ENCODE measurements at places on chromosomes 3 and 15.

GRCh38 chr3:65953301-65953812, 85.4 kb downstream of the MAGI1 start:
- DNase-seq: no peak

GRCh38 chr3:105356396-105356795, 10.3 kb upstream of the ALCAM start:
- no peak for DNase-seq

DNA sequence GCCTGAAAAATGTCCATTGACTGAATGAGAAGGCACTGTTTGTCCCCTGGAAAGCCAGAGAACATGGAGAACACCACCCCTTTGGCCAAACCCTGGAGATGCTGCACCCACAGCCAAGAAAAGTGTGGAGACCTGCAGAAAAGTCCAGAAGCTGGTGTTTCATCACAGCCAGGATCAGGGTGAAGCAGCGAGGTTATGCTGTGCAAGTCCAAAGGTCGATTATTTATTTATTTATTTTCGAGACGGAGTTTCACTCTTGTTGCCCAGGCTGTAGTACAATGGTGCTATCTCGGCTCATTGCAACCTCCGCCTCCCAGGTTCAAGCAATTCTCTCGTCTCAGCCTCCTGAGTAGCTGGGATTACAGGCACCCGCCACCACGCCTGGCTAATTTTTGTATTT, 5.5 kb upstream of the CTSH start:
- DNase-seq: no peak

DNA sequence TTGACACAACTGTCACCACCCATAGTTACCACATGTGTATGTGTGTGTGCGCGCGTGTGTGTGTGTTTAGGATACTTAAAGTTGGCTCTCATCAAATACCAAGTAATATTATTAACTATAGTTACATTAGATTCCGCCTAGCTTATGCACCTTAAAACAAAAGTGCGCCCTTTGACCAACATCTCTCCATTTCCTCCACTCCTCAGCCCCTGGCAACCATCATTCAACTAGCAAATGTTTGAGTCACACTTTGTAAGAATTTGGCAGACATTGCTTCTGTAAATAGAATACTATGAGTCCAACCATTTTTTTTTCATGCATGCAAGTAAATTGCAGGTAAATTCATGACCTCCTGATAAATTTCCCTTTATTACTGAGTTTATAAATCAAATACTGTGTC, 169.3 kb downstream of the GBE1 start:
- DNase-seq: no peak

GRCh38 chr3:2558796-2559195, 460.1 kb downstream of the CNTN4 start:
- no peak for DNase-seq

DNA sequence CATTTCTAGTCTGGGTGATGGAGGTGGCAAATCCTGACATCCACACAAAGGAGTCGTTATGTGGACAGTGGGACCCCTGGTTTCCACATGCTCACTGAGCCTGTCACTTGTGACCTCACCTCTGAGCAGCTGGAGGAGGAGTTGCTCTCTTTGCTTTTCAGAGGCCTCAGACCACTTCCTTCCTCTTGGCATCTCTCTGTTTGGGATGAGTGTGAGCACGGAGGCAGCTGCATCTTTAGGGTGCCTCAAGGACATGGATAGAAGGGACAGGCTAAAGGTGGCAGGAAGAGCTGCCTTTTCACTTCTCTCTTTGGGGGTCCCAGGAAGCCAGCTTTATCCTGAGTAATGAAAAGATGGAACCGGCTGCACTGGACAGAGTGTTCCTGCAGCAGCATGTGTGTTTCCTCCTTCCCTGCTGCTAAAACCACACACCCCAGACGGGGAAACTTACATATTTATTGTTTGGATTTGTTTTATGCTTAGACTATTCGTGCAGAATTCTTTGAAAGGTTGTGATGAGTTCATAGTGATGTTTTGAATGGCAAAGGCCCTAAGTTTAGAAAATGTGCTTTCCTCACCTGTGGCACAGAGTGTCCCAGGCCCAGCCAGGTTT, 31.8 kb downstream of the GPR171 start:
- no peak for DNase-seq

- DNase-seq: no peak
Measured at GRCh38 chr3:139774560-139775302, 97.0 kb upstream of the NMNAT3 start.

- DNase-seq: no peak
Measured at GRCh38 chr3:94615275-94616065, 552.6 kb downstream of the NSUN3 start.

GRCh38 chr15:48556159-48556897, 89.2 kb downstream of the FBN1 start:
- DNase-seq: no peak

DNA sequence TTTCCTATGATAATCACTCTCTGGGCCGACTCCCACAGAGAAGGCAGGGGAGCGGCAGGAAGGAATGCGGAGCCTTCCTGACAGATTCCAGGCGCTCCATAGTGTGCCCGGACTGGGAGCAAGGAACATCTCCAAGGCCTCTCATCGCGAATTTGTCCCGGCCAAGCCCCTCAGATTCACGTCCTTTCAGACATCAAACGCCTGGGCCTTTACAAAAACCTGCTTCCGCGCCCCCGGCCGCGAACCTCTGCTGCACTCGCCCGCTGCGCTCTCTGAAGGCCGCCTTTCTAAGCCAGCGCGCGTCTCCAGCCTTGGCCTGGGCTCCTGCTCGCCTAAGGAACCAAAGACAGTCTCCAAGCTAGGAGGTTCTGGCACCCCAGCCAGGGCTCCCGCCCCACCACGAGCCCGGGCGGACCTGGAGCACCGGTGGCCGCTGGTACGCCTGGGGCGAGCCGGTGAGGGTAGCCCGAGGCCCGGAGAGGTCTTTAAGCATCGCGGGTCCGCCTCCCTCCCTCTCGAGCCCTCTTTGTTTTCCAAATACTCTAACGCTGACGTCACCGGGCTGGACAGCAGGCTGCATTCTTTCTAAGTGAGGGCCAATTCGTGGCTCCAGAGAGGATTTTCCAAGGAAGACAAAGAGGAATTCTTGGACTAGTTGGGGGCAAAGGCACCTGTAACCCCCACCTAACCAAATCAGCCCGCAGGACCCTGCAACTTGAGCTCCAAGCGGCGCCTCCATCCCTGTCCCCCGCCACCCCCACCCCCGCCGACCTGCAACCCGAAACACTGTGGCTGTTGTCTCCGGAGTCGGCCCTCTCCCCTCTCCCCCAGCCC, 759 bp downstream of the AMOTL2 start:
- no peak for DNase-seq

GRCh38 chr3:118683636-118684035, 351.0 kb downstream of the IGSF11 start:
- DNase-seq: no peak

DNA sequence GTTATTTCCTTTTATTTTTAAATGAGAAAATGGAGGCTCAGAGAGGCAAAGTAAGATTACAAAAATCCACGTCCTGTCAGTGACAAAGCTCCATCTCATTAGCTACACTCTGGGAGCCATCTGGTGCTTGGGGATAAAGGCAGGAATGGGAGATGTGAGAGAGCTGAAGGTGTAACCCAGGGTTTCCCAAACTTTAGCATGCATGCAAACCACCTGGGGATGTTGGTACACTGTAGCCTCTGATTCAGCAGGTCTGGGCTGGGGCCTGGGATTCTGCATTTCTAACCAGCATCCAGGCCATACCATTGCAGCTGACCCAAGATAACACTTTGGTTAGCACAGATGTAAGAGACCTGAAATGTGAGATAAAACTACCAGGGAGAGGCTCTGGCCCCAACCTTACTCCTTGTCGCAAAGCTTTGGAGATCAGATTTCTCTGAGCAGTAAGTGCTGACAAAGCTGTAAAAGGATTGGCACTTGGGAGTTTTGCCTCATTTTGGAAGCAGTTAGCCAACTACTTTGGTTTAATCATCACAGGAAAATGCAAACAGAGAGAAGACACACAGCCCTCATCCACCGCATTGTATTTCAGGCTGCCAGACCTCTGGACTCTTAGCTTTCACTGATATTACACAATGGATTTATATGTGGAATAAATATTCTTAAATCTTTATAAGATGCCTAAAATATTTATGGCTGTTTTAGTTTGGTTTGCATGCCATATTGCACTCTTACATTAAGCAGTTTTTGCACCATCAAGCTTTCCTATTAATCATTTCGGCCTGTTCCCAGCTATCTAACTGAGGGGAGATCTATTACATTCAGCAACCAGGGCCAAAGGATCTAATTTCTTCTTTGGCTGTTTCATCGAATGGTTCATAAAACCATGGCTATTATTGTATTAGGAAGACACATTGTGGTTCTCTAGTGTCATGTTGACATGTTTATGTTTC, 263.0 kb downstream of the EBLN2 start:
- DNase-seq: no peak

GRCh38 chr15:99631255-99631654, 65.5 kb downstream of the MEF2A start:
- no peak for DNase-seq

DNA sequence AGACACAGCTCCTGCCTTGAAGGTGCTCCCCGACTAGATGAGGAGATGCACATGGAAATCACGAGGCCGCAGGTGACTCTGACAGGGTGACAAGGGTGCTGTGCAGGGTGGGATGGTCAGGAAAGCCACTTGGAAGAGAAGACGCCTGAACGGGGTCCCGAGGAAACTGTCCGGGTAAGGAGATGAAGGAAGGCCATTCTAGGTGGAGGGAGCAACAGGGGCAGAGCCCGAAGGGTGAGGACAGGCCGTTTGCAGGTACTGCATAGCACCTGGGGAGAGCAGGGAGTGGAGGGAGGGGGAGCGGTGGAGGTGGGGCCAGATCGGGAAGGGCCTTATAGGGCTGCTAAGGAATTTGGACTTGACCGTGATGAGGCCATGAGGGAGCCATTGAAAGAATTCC, 105.6 kb upstream of the DLG1 start:
- DNase-seq: no peak

DNA sequence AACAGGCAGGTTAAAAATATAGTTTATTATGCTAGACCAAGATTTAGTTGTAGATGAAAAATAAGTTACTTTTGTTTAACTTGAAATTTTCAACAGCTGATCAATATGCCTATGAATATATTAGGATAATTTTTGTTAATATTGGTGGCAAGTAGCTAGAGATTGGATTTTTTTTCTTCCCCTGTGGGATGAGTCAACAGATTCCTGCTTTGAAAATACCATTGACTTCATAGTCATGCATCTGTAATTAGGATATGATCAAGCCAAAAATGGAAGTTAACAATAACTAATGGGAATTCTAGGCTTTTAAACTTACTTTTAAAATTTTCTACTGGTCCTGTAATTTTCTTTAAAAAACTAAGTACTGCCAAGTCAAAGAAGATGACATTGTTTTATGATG, 211.7 kb downstream of the ZIC1 start:
- no peak for DNase-seq

- DNase-seq: no peak
Measured at GRCh38 chr3:17195192-17195611, 310.4 kb downstream of the PLCL2 start.

GRCh38 chr3:30448450-30449289, 157.7 kb upstream of the TGFBR2 start:
- no peak for DNase-seq

DNA sequence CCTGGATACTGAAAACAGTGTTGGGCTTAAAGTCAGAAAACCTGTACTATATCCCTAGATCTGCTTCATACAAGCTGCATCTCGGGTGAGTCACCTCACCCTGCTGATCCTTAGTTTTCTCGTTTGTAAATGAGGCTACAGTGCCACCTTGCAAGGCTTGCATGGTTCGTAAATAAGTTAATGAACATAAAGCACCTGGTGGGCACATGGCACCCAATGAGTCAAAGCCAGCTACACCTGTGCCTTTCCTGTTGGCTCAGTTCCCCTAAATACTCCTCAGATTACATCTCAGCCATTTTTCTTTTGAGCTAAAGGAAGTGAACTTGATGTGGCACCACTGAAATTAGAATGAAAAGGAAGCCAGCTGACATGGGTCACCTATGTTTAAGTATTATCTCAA, 26.5 kb downstream of the RTP1 start:
- DNase-seq: no peak

DNA sequence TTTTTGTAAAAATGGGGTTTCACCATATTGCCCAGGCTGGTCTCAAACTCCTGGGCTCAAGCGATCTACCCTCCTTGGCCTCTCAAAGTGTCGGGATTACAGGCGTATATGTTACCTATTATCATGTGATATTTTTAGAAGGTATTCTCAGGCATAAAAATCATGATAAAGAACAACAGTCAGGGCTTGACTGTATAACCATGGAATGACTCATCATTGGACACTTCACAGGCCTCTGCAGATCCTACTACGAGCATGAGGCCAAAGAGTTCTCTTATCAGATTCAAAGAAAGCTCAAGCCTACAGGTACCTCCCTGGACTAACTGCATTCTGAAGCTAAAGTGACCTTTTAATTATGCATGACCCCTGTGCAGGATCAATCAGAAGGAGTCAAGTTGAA, 91.7 kb upstream of the PRICKLE2 start:
- no peak for DNase-seq

GRCh38 chr15:101255615-101256241, 3.9 kb upstream of the CHSY1 start:
- no peak for DNase-seq

DNA sequence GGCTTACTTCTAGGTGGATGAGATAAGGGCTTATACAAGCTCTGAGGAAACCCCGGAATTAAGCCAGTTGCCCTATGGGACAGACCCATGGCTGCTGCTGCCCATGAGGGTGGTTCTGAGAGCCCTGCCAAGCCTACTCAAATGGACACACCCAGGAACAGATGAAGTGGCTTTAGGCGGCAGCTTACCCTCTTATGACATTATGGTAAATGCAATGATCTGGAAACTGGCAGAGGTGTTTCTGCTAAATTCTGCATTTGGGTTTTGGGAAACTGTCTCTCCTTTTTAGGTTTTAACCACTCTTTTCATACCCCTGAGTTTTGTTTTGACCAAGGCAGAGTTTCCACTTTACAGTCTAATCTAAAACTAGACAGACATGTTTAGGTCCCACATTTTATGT, 9.0 kb upstream of the ZBED2 start:
- no peak for DNase-seq

DNA sequence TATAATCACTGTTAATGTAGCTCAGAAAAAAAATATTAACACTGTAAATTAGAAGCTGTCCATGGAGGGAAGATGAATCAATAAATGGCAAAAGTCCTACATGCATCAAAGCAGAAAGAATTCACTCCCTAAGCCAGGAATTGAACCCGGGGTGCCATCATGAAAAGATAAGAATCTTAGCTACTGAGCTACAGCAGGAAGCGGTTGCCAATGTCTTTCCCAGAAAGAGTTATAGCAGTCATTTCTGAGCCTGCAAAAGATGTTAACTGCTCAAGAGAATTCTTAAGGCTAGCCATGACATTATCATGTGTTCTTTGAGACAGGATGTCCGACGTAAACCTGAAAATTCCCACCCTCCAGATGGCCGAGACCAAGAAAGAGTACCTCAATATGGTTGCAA, 47.4 kb upstream of the MKRN3 start:
- no peak for DNase-seq

- DNase-seq: no peak
Measured at GRCh38 chr3:112136959-112137693, 4.1 kb upstream of the GCSAM start.

DNA sequence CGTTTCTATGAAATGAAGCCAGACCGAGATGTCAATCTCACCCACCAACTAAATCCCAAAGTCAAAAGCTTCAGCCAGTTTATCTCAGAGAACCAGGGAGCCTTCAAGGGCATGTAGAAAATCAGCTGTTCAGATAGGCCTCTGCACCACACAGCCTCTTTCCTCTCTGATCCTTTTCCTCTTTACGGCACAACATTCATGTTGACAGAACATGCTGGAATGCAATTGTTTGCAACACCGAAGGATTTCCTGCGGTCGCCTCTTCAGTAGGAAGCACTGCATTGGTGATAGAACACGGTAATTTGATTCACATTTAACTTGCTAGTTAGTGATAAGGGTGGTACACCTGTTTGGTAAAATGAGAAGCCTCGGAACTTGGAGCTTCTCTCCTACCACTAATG, 41.9 kb upstream of the TRA2B start:
- DNase-seq: no peak
